ENCODE measurements at places on chromosomes 1 and 21.

DNA sequence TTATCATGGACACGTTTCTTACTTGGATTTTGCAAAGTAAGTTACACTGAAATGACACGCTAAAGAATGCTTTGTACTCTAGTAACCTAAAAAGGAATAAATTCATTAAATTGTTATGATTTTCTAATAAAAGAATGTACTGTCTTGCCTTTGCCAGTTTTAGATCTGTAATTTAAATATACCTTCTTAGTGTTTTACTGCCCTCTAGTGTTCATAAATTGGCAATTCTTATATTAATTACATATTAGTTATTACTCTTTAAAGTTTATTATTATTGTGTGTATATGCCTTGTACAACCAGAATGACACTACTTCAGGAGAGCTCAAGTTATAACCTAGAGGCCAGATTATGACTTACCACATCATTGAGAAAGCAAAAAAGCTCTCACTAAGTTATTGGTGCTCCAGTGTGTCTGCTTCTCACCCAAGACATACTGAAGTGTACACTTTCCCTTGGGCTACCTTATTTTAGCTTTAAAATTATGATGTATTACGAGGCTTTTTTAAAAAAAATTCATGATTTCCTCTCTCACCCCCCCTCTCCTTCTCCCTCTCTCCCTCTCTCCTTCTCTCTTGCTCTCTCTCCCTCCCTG is 169.9 kb downstream of the HS2ST1 start:
- no peak for DNase-seq

- no peak for DNase-seq
Measured at GRCh38 chr1:110387048-110387754, 3.6 kb downstream of the SLC16A4 start.

DNA sequence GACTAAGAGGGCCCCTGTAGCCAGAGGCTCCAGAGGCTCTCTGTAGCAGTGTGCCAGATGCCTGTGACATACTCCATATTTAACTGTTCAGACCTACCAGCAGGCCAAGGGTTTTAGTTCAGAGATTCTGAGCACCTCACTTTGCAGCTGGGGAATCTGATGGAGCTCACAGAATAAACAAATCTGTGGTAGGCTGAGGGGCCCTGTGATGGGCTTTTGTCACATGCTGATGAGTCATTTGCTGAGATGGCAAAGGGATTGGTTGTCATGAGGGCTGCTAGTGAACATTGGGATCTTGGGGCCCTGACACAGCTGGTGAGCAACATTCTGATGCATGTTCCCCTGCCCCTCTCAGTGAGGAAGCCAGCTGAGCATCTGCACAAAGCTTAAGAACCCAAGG is 482.2 kb downstream of the CAMTA1 start:
- no peak for DNase-seq

DNA sequence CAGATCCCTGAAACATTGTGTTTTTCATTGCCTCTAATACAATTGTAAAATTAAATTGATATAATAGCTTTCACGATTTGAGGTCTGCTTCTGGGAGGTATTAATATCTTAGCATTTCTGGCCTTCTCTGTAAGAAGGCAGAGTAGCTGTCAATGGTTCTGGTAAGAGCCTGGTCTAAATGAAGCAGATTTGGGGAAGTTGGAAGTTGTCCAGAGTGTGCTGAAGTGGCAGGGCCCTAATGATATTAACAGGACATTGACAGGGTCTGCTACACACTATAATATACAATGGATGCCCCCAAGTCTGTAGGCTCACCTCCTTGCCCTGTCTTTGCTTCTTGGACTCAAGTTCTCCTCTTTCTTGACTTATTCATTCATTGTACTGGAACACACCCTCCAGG is 99.5 kb downstream of the C4BPA start:
- DNase-seq = no peak

DNA sequence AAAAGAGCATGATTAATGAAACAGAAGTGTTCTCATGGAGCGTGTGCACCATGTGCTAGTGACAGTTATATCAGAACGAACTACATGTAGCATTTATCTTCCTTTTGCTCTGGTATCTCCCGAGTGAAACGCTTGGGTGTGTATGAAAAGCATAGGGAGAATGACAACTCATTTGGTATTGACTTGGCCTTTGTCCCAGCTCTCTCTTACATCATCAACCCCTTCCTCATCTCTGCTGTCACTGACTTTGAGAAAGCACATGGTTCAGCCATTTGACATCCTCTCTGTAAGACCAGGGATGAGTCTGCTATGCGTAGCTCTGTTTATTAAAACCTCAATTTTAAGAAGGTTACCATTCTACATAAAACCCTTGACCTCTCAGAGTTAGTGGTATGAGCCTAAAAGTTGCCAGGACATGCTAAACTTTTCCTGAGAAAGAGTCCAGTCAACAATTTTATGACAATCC is 201.0 kb downstream of the NRIP1 start:
- DNase-seq = no peak

DNA sequence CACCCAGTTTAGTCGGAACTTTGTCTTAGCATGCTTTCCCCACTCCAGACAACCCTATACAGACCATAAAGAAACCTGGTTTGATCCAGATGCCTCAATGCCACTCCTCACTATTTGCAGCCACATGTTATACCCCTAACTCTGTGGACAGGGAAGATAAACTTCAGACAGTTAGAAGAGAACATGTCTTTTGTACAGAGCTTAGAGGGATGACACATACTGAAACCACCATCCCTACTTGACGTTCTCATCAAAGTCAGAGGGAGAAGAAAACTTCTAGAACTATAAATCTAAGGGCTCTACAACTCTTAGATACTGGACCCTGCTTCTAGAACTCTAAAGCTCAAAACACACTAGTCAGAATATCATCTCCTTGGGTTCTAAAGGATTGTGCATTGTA is 3.7 kb downstream of the SYT6 start:
- no peak for DNase-seq

DNA sequence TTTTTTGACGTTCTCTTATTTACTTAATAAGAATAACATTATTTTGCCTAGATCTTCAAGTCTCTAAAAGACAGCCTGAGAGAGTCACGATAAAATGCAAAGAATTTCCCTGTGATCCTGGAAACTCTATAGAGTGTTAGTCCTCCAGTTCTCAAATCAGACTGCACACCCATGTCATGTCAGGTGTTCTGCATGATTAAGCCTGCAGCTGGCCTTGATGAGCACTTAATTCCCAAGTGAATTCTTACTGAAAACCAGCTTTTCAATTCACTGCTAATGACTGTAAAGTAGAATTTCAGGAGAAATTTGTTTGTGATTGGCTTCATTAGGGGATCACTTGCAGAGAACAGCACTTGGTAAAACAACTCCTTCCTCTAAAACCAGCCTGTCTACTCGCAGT is 41.9 kb downstream of the CHML start:
- no peak for DNase-seq

- no peak for DNase-seq
Measured at GRCh38 chr1:235087906-235088305, 40.7 kb downstream of the TOMM20 start.

DNA sequence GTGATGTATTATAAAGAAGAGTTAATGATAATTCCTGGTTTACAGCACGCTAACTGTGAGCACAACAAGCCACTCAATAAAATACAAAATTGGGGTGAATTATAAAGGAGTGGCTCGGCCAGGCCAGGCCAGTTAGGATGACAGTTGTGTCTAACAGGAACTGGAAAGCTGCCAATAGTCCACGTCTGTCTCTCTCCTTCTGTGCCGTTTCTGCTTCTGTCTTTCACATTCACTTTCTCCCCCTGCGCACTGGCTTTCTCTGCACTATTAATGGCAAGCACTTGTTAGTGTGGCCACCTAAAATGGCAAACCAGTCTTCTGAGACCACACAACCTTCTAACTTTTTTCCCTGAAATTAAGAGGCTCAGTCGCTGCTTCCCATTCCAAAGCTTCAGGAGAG is 394.3 kb downstream of the NTNG1 start:
- DNase-seq = no peak

DNA sequence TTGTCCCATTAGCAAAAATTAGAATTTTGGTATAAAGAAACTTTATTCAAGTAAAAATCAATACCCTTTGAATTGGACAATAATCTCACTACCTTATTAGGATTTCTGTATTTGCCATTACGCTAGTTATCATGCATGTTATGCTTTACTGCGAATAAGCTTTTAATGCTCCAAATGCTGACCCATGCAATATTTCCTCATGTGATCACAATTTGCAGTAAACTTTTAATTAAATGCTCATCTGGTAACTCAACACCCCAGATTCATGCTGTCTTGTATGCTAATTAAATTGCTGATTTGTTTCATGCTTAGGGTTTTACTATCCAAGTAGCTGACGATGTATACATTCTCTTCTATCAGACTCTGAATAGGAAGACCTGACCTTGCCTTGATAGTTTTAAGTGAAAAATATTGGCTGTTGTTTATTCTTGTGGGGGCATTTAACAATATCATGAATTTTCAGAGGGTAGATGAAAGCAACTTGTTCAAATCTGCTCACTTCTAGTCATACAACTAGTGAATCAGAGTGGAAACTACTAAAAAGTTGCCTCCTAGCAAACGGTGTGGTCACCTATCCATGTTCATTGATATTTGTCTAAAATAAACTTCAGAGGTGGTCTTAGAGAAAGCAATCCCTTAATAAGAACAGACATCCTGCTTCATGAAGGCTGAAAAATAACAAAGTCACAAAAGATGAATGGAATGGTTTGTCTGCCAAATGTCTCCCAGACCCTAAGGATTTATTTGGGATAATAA is 5.6 kb downstream of the XCL1 start:
- no peak for DNase-seq

Data from stimulated activated CD4-positive, alpha-beta T cell treated with anti-CD3 and anti-CD28 coated beads, Interleukin-1b, Interleukin-23, amount 100 ng/mL, for 1 hour (primary cell).